Cortex of kidney (tissue), 1 donor: ENCODE measurements at places on chromosomes 3 and 15.

DNA sequence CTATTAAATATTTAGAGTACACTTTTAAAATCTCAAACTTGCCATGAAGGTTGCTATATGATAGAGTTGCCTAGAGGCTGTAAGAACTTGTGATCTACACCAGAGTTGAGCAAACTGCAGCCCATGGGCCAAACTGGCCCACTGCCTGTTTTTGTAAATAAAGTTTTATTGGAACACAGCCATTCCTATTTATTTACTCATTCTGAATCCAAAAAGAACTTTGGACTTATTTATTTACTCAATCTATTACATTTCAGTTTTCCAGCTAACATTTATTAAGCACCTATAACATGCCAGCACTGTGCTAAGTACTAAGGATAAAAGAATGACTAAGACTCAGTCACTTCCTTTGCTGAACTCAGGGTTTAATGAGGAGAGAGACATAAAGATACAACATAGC lies 403.6 kb downstream of the ERC2 start:
- no peak for DNase-seq

- no peak for DNase-seq
These were observed 114.3 kb downstream of the STAC start for GRCh38 chr3:36494461-36495109.

DNA sequence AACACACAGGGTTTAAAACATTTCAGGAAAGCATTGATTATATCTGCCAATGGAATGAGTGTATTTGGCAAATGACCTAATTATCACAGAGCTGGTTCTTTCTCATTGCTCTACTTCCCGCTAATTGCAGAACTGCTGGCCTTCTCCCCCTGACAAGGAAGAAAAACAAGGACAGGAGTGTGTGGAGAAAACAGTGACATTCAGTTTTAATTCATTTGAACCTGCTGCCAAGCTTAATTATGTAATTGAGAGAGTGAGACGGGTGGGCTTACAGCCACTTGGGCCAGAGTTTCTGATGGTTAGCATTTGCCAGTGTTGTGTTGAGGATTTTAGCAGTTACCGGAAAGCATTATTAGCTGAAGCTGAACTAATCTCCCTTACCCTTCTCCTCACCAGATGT lies 301.4 kb downstream of the RBMS3 start:
- DNase-seq = no peak

- DNase-seq = no peak
These were observed 103.1 kb upstream of the LRTM1 start for GRCh38 chr3:55030938-55031337.

- DNase-seq = no peak
These were observed 901.6 kb downstream of the TUSC7 start for GRCh38 chr3:117611211-117611610.
